ENCODE measurements at places on chromosomes 3 and 15.

DNA sequence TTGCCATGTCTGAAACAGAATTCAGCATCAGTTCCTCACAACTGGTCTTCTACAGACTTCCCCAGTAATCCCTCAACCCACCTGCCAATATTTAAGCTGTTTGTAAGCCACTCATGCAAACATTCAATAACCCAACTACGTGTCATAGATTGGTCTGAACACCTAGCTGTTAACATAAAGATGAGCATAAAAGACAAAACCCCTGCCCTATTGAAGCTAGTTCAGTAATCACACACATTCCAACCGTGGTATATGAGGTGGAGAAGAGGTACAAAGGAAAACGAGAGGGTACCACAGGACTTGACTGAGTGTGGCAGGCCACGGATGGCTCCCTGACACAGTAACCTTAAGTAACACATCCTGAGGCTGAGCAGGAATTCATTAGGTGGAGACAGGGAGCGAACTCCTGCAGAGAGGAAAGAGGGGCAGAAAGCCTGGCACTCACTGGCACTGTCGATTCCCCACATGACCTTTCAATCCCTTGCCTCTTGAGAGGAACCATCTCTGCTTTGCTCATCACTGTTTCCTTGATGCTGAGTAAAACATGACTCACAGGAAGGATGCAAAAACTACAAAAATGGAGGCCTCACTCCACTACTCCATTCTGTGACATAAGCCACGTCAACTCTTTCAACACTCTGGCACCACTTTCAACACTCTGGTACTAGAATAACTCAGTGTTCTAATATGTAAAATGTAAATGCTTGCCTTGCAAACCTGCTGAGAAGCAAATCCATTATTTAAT is 31.3 kb downstream of the RPN1 start:
- DNase-seq = peak; percentile 21

GRCh38 chr3:10495003-10495402 is 10.4 kb downstream of the ATP2B2 start:
- DNase-seq = peak; percentile 20

- no peak for DNase-seq
Measured at GRCh38 chr3:149472030-149472797, 2.3 kb upstream of the TM4SF4 start.

- DNase-seq = no peak
Measured at GRCh38 chr15:39411102-39411989, 169.5 kb upstream of the THBS1 start.

DNA sequence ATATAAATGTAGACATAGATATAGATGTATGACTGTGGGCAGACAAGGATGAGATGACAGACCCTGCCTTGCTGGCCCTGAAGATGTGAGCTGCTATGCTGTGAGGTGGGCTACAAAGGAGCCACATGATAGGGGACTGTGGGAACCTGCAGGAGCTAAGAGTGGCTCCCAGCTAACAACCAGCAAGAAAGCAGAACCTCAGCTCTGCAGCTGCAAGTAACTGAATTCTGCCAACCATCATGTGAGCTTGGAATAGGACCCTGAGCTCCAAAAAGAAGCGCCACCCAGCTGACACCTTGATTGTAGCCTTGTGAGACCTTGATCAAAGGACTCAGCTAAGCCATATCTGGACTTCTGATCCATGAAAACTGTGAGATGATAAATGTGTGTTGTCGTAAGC is 123.3 kb upstream of the GRM7 start:
- no peak for DNase-seq

Data from MG63 (cell line).